ENCODE measurements at places on chromosomes 13 and 19.

- DNase-seq = no peak
Observed at GRCh38 chr13:50282016-50282415, 266.8 kb downstream of the KCNRG start.

- no peak for DNase-seq
Observed at GRCh38 chr13:109747524-109747923, 38.9 kb downstream of the IRS2 start.

DNA sequence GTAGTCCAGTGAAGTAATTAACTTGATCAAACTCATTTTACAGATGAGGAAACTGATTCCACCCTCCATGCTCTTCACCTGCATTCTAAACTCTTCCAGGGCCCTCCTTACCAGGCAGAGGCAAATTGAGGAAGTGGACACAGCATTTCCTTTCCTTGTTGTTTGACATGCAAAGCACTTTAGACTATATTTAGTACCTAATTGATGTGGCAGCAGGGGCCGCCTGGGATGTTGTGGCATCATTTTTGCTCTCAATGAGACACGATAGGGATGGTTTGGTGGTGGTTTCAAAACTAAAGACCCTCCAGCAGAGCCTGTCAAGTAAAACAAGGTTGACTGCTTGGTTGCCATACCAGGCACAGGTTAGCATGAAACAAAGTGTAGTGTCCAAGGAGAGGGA is 7.9 kb downstream of the SIPA1L3 start:
- peak; percentile 51 for DNase-seq

GRCh38 chr19:43820098-43820883 is 6.8 kb upstream of the ZNF283 start:
- DNase-seq = no peak

DNA sequence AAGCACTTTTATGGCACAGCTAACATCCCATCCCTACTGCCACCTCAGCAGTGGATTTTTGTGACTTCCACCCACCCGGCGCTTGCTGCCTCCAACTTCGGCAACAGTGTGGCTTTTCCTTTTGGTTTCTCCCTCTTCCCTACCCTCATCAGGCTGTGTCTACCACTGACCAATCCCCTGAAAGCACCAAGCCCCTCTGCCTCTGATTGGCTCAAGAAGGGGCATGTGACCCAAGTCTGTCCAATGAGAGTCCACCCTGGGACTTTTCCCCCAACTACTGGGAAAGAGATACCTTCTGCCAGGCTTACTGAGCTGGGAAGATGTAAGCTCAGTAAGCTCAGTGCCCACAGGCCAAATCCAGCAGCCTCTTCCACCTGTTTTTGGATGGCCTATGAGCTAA is 5.8 kb downstream of the SMIM7 start:
- no peak for DNase-seq

DNA sequence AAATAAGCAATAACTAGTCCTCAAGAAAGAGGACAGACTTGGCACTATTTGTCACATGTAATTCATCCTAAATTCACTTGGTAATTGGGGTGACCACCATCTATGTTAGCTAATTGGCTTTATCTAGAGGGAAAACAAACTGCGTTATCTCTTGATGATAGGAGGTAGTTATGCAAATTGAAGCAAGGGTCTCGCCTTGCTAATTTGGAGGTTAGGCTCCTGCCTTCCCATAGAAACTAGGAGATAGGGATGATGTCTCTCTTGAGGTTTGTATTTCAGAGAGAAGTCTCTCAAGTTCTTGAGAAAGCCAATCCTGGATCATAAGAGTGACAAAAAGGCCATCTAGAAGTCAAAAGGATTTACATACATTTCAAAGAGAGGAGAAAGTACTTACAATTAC is 179.9 kb downstream of the SLITRK6 start:
- no peak for DNase-seq

- peak; percentile 29 for DNase-seq
Observed at GRCh38 chr13:46492946-46493345, 60.0 kb upstream of the LRCH1 start.

- DNase-seq = no peak
Observed at GRCh38 chr13:37878496-37878895, 8.9 kb upstream of the TRPC4 start.

GRCh38 chr13:98657506-98658085 is 80.7 kb upstream of the STK24 start:
- no peak for DNase-seq

DNA sequence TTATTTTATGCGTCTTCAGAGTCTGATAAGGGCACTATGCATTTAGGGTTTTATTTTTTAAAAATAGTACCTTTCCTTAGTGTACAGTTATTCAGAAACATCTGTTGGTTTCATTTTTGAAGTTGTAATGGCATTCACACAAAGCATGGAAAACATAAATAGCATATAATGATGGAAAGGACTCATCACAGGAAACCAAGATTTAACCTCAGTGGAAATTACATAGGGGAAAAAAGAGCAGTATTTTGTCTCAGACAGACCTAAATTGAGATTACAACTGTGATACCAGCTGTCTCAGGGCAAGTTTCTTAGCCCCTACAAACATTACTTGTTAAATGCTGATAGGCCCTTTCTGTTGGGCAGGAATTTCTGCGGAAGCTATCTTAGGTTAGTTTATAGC is 57.2 kb downstream of the NHLRC3 start:
- DNase-seq = peak; percentile 20

- no peak for DNase-seq
Observed at GRCh38 chr19:16320987-16321386, 3.6 kb upstream of the KLF2 start.

DNA sequence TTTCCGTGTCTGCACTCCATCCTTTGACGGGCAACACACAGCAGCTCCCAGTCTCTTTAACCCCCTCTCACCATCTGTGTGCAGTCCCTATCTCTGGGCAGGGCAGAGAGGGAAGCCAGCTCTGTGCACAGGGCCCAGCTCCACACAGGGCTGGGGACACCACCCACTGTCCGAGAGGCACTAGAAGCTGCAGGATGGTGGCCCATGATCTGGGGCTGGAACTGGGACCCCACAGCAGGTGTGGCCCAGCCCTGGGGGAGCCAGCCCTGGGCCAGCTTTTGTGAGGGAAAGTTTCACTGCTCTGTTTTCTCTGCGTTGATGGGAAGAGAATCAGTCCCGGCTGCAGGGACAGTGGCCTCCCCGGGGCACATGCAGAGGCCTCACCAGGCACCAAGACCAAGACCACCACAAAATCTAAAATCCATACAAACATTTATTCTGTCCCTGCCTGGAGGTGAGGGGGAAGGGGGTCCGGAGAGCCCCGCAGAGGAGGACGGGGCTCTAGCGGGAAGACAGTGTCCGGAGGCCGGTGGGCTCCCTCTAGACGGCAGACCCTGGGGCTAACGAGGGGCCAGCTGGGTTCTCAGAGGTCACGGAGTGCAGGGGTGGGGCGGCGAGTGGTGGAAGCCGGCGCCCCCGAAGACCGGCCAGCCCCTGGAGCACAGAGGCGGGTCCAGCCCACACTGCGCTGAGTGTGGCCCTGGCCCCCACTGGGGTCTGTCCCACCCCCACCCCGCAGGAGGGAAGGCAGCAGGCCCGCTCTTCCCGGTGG is 2.9 kb upstream of the ATP8B3 start:
- DNase-seq = no peak

- DNase-seq = no peak
Observed at GRCh38 chr13:23709536-23709935, 139.3 kb downstream of the TNFRSF19 start.

DNA sequence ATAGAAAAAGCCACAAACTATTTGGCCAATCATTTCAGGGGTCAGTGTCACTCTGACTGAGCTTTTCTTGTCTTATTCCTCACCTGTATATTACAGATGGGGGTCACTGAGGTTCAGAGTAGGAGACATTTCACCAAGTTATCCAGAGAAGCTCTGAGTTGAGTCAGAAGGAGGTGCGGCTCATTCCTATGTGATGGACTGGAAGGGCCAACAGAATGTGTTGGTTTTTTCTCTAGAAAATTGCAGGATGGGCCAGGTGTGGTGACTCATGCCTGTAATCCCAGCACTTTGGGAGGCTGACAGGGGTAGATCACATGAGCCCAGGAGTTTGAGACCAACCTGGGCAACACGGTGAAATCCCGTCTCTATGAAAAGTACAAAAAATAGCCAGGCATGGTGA is 24.5 kb upstream of the ZNF83 start:
- DNase-seq = no peak

GRCh38 chr19:4301590-4302242 is 473 bp downstream of the TMIGD2 start:
- DNase-seq = no peak

GRCh38 chr13:89269737-89270136 is 1598.6 kb downstream of the SLITRK5 start:
- DNase-seq = no peak

GRCh38 chr19:43430142-43430710 is 15.5 kb downstream of the TEX101 start:
- no peak for DNase-seq

- DNase-seq = no peak
Observed at GRCh38 chr19:39915101-39915847, 19.2 kb downstream of the FCGBP start.

DNA sequence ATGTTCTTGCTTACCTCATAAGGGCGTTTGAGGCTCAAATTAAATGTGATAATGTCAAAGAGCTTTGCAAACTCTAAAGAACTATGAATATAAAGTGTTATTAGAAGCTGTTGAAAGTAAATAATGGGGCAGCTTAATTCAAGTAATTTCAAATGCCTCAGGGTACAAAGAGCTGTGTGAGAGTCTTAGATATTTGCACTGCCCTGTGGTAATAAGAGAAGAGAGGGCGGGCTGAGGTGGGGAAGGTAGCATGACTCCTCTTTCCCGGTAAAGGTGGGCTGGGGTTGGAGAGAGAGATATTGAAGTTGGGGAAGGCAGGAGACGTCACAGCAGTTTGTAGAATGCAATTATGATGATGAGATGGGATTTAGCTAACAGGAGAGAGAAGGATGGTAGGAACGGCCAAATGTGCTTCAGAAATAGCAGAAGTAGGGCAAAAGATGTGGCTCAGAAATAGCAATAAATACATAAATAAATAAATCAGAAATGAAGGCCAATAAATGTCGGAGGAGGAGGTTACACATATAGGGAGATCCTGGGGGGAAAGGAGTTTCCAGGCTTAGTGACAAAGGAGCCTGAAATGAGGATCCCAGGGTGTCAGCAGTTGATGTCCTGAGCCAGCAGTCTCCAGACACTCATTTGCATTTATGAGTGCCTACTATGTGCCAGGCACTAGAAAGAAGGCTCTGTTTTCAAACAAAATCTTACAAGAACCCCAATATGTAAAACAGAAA is 35.7 kb upstream of the RCBTB2 start:
- no peak for DNase-seq

GRCh38 chr13:53782488-53782961 is 753.9 kb downstream of the OLFM4 start:
- DNase-seq = peak; percentile 64

GRCh38 chr13:44504116-44504515 is 72.0 kb downstream of the TSC22D1 start:
- DNase-seq = no peak

DNA sequence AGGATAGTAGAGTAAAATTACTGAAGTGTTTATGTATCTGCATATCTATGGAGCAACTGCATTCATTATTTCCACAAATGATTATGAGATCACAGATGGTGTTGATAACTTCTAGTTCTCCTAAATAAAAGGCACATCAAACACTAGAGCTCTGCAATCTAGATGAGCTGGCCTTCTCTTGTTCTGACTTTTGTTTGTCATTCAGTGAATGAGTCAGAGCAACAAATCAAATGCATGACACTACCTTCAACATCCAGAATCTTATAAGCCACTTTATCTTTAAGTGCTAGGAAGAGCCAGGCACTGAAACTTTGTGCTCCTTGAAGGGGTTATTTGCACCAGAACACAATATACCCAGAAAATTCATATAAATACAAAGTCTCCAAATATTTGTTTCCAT is 456.0 kb downstream of the PCDH17 start:
- no peak for DNase-seq

- DNase-seq = peak; percentile 17
Observed at GRCh38 chr13:49098771-49099512, 121.2 kb upstream of the MLNR start.

- no peak for DNase-seq
Observed at GRCh38 chr13:45575146-45575829, 40.3 kb downstream of the ERICH6B start.

DNA sequence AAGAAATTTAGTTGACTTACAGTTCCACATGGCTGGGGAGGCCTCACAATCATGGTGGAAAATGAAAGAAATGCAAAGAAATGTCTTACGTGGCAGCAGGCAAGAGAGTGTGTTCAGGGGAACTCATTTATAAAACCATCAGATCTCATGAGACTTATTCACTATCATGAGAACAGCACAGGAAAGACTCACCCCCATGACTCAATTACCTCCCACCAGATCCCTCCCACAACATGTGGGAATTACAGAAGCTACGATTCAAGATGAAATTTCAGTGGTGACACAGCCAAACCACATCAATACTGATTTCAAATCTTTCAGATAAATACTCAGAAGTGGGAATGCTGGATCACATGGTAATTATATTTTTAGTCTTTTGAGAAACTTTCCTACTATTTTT is 1357.9 kb downstream of the SLITRK5 start:
- no peak for DNase-seq

- DNase-seq = no peak
Observed at GRCh38 chr13:30413842-30414241, 8.5 kb upstream of the UBE2L5 start.

DNA sequence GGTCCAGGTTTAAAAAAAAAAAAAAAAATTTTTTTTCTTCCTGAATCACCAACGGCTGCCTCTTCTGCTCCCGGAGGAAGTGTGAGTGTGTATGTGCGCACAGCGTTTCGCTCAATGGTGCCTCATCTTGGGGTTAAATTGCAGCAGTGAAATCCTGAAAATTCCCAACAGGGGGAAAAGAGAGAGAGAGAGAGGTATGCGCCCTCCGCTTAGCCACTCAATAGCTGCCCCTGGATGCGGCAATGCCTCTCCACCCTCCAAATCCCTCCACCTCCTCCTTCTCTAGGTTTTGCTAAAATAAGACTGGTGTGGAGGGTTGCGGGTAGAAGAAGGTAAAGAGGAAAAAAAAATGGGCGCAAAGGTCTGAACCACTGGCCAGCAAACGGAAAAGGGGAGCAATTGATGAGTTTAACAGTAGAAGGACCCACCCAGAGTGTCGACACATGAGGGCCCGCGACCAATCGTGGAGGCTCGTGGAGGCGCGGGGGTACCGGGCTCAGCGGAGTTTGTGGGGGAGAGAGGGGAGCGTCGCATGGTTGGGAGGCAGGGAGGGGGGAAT is 853 bp upstream of the CACNA1A start:
- DNase-seq = no peak

- DNase-seq = peak; percentile 77
Observed at GRCh38 chr13:41916173-41916954, 44.5 kb downstream of the VWA8 start.

GRCh38 chr13:110809871-110810486 is 96.5 kb downstream of the ING1 start:
- no peak for DNase-seq

All from RPMI8226 (cell line).